ENCODE measurements at places on chromosomes 7 and 10.
A peak's percentile ranks its signal among the peaks of the same experiment; 100 is the strongest.

DNA sequence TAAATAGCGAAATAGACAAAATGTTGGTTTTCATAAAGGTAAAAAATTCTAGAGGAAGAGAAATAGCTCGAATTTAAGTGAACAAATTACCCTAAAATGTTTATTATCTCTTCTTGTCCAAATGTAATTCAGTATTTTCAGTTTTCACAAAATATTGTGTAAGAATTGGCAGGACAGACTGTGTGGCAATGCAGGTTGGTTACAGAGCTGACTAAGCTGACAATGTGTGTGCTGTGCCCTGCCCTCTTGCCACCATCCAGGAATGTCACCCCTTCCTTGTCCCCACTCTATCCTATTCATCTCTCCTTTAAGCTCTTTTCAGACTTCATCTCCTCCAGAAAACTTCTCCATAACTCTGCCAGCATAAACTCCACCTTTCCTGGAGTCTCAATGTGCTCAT, 46.1 kb downstream of the COL28A1 start:
- no peak for DNase-seq

GRCh38 chr10:18066947-18067346, 73.3 kb upstream of the CACNB2 start:
- no peak for DNase-seq

DNA sequence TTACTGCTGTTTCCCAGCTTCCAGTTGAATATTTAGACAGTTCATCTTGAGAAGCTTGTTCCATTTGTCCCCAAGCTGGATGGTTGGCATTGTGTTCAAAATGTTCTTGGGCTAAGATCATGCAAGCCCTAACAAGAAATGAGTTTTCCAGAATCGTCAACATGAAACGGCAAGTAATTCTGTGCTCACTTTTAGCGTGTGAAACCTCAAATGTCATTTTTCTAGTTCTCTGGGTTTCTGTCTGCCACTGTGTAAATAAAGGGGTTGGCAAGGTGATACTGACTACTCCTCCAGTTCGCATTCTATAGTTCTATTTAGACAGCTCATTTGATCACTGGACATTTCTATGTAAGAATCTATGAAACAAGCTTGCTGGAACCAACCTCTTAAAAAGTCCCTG, 194.0 kb downstream of the AHR start:
- no peak for DNase-seq

DNA sequence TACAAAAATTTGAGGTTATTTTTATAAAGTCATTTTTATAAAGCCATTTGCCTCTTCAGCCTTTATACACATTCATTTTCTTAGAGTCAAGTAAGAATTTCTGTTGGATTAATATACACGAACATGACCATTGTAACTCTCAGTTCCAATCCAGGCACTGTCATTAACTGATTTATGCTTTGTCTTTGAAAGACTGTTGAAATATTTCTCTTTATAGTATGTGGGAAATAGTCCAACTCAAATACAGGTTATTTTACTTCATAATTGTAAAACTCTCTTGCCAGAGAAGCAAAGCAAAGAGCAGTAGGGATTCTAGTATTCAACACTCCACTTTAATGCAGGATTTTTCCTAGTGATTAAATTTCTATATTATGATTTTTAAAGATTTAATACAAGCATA, 36.5 kb upstream of the PAPSS2 start:
- no peak for DNase-seq

GRCh38 chr7:92563345-92563744, 26.8 kb downstream of the FAM133B start:
- no peak for DNase-seq

DNA sequence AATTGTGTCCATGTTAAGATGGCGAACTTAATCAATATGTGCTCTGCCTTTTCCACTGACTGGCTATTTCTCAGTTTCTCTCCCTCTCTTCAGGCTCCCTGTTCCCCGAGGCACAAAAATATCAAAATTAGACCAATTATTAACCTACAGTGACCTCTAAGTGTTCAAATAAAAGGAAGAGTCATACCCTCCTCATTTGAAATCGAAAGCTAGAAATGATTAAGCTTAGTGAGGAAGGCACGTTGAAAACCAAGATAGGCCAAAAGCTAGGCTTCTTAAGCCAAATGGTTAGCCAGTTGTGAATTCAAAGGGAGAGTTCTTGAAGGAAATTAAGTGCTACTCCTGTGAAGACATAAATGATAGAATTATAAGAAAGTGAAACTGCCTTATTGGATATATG, 81.1 kb upstream of the MBL2 start:
- no peak for DNase-seq

DNA sequence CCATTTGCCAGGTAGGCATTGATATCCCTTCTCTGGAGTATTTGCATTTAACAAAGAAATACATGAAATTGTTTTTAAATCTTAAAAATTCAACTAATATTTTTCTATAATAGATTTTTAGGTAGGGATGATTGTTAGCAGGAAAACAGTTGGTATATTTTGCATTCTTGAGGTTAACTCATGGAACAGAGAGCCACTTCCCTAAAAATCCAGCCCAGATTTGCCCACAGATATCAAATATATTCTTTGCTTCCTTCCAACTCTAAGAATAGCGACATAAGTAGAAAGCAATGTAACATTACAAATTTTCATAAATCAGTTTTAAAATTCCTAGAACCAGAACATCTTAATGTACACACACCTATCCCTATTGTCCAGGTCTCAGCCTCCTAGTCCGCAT, 45.0 kb upstream of the ANLN start:
- DNase-seq, result no peak

DNA sequence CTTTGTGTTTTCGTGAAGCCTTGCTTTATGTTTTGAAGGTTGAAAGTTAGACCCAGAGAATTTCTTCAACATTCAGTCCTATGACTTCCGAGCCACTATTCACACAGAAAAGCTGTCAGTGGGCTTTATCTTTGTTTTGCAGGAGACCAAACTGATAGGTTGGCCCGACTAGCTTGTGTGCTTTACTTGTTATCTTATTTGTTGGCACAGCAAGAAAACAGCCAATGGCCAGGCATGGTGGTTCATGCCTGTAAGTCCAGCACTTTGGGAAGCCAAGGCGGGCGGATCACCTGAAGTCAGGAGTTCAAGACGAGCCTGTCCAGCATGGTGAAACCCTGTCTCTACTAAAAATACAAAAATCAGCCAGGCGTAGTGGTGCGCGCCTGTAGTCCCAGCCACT, 16.0 kb upstream of the GDI2 start:
- no peak for DNase-seq

DNA sequence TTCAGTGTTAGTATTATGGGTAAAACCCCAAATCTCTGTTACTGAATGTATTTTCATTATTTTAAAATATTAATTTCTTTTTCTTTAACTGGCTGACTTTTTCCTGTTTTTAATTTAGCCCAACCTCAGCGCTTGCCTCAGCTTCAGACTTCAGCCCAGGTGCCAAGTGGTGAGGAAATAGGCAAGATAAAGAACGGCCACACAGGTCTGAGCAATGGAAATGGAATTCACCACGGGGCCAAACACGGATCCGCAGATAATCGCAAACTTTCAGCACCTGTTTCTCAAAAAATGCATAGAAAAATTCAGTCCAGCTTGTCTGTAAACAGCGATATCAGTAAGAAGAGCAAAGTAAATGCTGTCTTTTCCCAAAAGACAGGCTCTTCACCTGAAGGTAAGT, 57.5 kb downstream of the MDFIC start:
- DNase-seq, result no peak

GRCh38 chr10:88374392-88375175, 208.5 kb downstream of the RNLS start:
- no peak for DNase-seq

DNA sequence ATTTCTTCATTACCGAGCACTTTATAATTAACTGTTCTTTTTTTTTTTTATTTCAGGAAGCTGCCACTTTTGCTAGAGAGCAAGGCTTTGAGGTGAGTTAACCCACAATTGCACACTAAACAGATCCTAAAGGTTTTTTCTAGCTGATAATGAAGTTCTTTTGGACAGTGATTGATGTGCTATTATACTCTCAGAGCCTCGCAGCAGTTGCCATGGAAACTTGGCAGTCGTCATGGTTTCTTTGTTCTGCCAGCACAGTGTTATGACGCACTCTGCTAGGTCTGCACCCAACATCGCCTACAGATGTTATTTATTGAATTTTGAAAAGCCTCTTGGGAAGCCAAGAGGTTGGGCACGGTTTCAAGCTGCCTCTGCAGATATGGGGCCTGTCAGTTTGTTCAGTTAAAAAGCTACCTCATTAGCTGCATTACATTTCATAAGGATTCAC, 237.2 kb upstream of the KAT6B start:
- peak; percentile 92 for DNase-seq

- no peak for DNase-seq
These were observed 90.5 kb downstream of the CDC14C start for GRCh38 chr7:49014870-49015269.

DNA sequence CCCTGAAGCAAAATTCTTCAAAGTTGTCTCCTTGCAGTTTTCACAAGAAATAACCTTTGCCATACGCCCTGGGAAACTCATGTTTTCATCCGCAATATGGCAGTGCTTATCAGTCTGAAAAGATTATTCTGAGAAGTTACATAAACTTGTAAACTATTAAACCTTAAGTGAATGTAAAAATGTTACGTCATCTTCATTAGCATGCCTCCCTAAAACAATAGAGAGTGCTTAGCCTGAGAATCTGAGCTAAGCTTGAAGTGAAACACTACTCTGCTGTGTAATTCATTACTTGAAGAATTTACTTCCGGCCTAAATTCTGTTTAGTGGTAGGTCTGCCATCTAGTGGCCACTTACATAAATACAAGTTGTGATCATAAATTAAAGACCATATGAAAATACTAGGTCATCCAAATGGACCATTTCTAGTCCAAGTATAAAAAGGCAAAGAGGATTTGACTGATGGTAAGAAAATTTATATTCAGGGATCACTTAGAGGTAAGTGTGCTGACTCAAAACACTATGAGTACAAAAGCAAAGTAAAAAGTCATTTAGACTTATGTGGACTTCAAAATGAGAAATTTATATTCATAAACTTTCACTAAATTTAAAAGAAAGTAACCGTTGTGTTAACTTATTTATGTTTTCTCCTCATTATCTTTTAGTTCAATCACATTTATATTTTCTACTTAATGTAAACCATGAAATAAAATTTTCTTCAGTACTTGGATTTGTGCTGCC, 745.1 kb upstream of the LRRTM3 start:
- no peak for DNase-seq

DNA sequence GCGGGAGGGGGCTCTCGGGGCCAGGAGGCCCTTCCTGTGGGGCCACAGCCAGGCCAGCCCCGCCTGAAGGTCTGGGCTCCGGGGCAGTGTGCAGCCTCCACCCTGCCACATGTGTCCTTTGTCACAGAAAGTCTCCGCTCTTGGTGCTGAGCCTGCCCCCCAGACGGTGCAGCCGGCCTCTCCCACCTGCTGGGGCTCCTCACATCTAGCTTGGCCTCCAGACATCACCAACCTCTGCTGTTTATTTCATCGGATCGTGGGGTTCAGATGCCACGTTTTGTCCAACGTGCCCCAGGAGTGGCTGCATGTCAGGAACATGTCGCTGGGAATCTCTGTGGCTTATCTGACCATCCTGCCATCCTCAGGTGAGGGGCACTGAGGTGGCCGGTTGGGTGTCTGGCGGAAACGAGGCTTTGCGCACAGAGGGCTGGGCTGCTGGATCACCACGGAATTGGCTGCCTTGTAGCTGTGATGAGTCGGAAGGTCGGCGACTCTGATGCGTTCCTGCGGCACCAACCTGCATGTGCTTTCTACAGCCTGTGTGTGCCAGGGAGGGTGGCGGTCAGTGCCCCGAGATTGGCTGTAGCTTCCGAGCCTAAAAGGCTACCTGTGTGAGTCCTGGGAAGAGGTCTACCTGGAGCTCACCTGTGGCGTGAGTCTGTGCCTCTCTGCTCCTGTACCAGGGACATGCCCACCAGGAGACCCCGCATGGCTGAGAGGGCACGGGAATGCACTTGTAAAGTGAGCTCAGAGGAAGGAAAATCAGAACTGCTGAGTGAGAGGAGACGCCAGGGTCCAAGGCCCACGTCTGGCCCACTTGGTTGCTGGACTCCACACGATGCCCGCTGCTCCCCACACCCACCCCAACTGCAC, 316.4 kb downstream of the DNAJB6 start:
- no peak for DNase-seq

DNA sequence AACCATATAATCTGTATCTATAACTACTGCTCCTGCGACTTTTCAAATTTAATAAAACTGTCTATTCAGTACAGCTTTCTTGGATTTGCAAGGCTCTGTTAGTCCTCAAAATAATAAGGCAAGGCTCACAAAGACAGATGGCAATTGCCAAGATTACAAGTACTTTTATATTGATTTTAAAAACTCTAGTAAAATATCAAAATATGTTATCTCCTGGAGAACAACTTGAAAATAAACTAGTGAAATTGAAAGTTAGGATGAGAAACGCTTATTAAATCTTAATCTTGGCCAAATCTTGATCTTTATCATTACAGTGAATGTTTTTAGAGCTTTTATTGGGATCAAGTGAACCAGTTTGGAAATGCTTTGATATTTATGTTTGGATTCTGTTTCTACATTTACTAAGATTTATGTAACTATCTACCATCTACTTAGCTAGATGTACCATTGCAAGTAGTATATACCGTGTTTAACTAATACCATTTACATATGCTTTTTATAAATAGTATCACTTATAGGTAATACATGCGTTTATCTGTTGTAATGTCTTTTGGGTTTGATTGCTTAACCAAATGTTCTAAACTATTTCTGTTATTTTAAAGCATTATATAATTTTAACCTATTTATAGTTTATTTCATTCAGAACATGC, 70.0 kb downstream of the CABCOCO1 start:
- DNase-seq, result no peak

DNA sequence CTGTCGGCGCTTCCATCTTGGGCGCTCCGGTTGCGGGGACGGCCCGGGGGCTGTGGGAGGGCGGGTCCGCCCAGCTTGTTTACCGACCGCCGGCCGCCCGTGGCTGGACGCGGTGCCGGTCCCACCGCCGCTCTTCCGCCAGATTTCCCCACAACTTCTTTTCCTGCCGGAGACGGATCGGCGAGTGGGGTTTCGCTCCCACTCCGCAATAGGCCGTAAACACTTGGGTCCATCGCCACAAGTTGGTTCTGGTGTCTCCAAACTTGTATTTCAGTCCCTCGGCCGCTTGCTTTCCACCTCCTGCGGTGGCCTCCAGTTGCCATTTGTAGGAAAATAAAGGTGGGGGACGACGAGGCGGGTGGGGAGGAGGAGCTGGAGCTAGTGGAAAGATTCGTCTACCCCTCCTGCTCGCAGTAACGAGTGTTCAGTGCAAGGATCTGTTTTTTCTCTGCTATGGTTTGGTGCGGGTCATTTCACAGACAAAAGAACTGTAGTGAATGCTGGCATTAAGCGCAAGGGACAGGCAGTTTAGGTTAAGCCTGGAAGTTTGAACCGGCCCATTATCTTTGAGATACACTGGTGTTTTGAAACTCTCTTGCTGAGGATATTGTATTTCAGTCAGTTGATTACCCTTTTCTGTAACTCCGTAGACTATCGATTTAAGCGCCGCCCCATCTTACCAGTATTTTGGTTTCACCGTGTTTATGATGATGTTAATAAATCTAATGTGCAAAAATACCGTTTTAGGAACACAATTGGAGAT, 24.3 kb upstream of the ZRANB1 start:
- DNase-seq, result peak; percentile 25
